AG04450 (cell line): ENCODE measurements at places on chromosomes 6 and 20.

- no peak for DNase-seq
These were observed 397.7 kb downstream of the RFPL4B start for GRCh38 chr6:112744827-112745226.

- DNase-seq, result no peak
These were observed 71.9 kb downstream of the GRM1 start for GRCh38 chr6:146100776-146101175.

- DNase-seq, result no peak
These were observed 38.8 kb downstream of the PPARD start for GRCh38 chr6:35381132-35381531.

GRCh38 chr20:50794181-50794845, 548 bp upstream of the BCAS4 start:
- no peak for DNase-seq

GRCh38 chr20:10916312-10916711, 242.5 kb upstream of the JAG1 start:
- DNase-seq, result no peak

DNA sequence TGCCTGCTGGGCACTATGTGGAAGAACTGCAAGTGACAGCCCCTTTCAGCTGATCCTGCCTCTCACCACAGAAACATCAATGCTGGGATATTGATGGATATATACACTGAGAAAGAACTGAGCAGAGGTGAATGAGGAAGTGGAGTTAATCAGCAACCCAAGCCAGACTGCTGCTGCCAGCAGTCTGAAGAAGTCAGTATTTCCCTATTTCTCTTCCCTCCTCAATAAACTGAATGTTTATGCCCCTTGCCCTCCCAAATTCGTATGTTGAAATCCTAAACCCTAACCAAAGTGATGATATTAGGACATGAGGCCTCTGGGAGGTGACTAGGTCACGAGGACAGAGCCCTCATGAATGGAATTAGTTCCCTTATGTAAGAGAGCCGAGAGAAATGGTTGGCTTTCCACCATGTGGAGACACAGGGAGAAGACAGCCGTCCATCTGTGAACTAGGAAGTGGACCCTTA, 76.3 kb downstream of the CDK19 start:
- no peak for DNase-seq
